Stimulated activated CD8-positive, alpha-beta memory T cell treated with anti-CD3 and anti-CD28 coated beads, Interleukin-15, amount 100 ng/mL, for 1 hour (primary cell): ENCODE measurements at places on chromosomes 11 and 22.
A peak's percentile ranks its signal among the peaks of the same experiment; 100 is the strongest.

DNA sequence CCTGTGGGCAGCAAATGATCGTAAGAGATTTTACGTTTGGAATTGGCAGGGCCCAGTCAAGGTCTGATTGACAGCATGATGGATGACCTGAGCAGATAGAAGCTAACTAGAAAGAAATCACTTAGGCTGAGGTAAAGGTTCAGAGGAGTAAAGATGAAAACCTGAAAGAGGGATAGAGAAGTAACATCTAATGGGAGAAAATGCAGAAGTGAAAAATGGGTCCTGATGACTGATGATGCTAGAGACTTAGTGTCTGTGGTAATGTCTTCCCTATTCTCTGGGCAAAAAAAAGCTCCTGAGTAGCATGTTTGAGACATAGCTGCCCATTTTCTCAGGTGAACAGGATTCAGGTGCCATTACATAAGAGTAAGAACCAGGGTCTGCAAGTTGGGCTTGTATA, 628.8 kb upstream of the ANO5 start:
- no peak for DNase-seq

DNA sequence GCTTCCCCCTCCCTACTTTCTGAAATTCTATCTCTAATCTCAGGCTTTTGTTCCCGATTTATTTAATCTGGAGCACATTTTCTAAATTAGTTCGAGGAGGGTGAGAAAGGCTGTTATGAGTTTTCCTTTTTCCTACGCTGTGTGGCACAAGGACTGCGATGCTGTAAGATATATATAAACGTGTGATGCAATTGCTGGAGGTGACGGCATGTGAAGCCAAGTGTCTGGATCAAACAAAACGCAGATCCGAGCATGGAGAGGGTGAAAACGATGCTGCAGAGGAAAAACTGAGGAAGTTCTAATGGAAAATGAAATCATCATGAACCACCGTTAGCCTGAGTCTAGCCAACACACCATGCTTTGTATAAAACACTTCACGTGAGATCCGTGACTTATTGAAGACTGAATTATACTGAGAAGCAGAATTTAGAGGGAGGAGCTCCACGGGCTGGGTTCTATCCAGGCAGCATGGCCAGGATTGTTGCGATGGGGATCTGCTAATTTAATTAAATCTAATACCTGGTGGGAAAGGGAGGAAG, 4.4 kb downstream of the PKNOX2 start:
- no peak for DNase-seq

DNA sequence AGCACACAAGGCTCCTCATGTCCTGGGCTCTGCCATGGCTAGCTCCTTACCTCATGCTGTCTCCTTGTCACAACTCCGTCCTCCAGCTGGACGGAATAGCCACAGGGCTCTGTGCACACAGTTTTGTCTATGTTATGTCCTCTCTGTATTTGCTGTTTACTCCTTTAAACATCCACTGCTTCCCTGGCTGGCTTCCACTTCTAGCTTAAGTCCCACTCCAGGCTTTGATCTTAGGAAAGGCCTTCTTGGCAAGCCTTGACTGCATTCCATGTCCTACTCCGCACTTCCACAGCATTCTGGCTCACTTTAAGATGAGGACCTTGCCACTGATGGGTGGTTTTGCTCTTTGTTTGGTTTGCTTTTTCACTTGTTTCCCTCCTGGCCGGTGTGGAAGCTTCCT, 22.9 kb upstream of the ROBO3 start:
- no peak for DNase-seq

GRCh38 chr11:68142028-68142412, 20.8 kb upstream of the CHKA start:
- DNase-seq, result no peak

- no peak for DNase-seq
Observed at GRCh38 chr22:27474711-27475547, 326.6 kb downstream of the MN1 start.

GRCh38 chr11:73414977-73415651, 38.9 kb downstream of the RELT start:
- no peak for DNase-seq

DNA sequence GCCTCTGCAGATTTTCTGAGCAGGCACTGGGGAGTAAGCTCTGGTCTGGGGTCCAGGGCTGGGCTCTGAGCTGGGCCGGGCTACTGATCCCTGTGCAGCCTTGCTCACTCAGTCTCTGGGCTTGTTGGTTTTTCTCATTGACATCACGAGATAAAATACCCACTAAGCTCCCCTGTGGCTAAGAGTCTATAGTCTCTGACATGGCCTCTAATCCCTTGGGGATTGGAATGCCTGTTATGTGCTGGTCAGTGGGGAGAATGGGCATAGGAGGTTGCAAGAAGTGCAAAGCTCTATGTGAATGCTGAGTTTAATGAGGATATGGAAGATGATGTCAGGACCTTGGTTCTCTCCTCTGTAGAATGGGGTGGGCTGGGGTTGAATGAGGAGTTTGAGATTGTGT, 23.3 kb downstream of the ELF5 start:
- no peak for DNase-seq

DNA sequence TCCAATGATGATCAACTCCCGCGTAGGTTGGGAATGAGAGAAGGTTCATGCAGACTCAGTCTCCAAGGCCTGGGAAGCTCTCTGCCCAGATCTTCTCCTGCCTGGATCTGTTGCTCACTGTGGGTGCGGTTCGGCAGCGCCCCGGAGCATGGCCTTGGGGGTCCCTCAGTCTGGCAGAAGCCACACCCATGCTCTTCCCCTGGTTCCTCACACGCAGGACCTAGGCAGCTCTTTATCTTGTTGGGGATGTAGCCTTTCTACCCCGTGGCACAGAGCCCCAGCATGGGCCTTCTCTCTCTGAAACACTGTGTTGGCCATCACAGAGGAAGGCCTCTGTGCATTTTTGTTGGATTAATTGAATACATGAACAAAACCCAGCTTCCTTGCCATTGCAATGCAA, 1461.6 kb downstream of the BRD1 start:
- no peak for DNase-seq

DNA sequence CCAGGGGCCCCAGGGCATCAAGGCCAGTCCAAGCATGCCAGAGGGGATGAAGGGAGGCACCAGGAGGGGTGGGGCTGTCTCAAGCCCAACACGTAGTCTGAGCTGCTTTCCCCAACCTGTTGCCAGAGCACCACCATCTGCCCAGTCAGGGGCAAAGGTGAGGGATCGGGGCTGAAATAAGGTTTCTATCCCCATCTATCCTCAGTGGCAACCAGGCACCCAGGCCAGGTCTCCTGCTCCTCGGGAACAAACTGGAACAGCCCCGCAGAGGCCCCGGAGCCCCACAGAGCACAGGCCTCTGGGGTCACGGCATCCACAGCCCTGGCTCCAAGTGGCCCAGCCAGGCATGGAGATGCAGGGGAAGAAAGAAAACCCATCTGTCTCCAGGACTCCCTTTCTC, 19.3 kb downstream of the STARD10 start:
- DNase-seq, result no peak

DNA sequence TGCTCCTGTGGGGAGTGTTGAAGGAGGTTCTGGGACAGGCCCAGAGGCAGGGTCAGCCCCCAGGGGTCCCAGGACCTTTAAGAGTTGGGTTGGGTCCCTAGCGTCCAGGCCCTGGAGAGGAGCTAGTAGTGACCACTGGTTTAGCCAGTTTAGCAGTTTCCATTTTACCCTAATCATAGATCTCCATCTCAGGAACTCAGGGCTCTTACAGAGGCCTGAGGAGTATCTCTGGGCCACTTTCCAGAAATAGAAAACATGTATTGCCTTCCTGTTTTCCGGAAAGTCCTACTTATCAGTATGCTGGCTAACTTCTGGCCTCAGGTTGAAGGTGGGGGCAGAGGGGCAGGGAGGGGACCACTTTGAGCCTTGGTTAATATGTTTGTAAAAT, 13.5 kb downstream of the NCF4 start:
- no peak for DNase-seq

- no peak for DNase-seq
Observed at GRCh38 chr22:48084729-48085050, 1322.2 kb downstream of the TBC1D22A start.

DNA sequence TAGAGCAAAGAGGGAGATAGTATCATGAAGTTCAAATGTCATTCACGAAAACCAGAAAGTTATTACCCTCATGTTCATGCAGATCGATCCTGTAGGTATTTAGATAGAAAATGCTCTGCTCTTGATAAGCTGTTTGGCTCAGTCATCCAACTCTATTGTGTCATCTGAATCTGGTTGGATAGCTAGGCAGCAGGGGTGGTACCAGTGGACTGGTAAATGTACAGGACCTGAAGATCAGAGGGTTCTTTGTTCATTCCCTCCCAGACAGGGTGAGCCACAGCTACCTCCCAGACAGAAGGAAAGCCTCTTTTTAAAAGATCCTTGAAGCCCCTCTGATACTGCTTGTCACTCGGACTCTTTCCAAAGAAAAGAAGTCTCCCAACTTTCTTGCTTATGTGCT, 29.8 kb upstream of the DRD2 start:
- DNase-seq, result no peak

DNA sequence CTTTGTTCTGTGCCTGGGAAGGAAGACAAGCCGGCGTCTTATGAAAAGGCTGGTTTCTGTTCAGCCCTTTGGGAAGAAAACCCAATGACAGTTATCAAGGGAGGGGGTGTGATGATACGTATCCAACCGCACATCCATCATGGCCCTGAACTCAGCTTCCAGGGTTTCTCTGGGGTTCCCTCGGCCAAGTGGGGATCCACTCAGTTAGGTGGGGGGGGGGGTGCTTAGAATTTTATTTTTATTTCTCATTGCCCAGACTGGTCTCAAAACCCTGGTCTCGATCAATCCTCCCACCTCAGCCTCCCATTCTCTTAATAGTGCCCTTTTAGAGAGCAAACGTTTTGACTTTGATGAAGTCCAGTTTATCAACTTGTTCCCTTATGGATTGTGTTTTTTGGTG, 25.7 kb downstream of the KCNQ1 start:
- DNase-seq, result no peak

DNA sequence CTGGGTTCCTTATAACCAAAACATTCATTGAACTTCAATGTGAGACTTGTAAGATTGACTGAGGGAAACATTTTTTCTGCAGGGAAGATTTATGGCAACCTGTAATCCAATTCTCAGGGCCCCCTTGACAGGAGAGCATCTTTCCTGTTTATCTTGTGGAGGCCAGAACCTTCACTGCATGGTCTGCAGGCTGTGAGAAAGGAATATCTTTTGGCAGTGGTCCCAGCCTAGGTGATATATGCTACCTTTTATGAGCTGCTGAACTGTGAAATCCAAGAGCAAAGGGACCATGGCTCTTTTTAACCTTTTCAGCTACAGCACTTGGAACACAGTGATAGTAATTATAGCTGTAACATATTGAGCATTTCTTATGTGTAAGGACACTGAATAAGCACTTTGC, 590.2 kb upstream of the B3GAT1 start:
- DNase-seq, result no peak

DNA sequence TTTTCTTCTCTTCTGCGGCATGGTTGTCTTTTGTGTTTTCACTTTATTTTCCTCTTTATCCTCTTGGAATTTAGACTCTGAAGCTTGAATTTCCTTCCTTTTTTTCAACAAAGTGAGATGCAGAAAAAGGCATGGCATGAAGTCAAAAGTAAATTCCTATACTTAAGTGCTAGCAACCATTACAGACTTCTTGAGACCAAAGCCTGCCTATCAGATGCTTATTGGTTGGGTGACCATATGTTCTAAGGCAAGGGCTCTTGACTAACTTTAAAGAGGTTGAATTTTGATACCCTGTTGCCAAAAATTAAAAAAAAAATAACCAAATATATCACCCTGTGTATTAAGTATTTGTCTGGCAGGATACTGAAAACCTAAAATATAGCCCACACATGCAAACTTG, 237.4 kb downstream of the TMEM135 start:
- no peak for DNase-seq

DNA sequence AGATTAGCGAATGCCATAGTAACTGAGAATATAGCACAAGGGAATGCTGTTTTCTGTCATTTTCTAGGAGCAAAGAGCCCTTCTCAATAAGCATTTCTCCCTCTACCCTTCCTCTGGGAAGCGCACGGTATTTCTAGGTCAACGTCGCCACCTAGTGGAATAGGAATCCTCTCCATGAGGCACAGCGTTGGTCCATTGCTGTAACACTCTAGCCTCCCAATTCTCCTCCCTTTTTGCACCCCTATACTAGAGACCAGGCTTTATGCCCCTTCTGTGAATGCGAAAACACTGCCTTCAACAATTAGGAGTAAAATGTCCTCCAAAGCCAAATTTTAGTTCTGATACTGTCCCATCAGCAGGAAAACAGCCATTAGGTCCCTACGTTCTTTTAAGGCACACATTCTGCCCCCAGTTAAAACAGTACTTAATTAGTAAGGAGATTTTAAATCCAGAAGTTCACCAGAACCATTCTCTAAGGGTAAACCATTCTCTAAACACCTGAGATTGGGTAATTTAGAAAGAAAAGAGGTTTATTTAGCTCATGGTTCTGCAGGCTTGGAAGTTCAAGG, 12.8 kb upstream of the HYLS1 start:
- DNase-seq, result peak; percentile 17

GRCh38 chr11:106608677-106609076, 409.6 kb downstream of the GUCY1A2 start:
- DNase-seq, result no peak

GRCh38 chr11:57249384-57250319, 12.6 kb upstream of the APLNR start:
- DNase-seq, result peak; percentile 10

- no peak for DNase-seq
Observed at GRCh38 chr22:44876921-44877320, 124.5 kb downstream of the ARHGAP8 start.

GRCh38 chr11:27963370-27963769, 144.6 kb downstream of the KIF18A start:
- DNase-seq, result no peak

DNA sequence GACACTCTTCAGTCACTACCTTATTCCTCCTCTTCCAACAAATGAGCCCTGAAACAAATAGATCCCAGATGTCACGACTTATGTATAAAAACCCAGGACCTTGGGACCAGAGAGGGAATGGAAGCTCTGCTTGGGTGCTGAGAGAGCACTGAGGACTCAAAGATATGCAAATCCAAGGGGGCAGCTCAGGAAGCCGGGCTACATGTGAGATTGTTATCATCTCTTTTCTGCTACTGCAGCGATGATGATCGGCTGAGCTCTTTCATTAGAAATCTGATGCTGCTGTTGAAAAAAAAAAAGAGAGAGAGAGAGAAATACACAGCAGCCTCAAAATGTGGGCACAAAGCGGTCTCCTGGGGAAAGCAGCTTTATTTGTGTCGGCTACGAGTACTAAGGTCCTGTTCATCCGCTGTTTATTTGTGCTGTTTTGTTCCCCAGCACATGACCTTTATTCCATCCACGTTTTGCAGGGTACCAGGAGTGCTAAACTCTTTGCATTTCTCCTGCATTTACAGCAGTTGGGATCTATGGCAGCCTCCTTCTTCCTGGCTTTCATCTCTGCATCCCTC, 120.2 kb downstream of the TRIM29 start:
- no peak for DNase-seq

GRCh38 chr11:106644824-106645223, 373.5 kb downstream of the GUCY1A2 start:
- no peak for DNase-seq
